ENCODE measurements at places on chromosomes 1 and 21.

GRCh38 chr1:235838021-235838420 lies 28.7 kb downstream of the LYST start:
- no peak for DNase-seq

DNA sequence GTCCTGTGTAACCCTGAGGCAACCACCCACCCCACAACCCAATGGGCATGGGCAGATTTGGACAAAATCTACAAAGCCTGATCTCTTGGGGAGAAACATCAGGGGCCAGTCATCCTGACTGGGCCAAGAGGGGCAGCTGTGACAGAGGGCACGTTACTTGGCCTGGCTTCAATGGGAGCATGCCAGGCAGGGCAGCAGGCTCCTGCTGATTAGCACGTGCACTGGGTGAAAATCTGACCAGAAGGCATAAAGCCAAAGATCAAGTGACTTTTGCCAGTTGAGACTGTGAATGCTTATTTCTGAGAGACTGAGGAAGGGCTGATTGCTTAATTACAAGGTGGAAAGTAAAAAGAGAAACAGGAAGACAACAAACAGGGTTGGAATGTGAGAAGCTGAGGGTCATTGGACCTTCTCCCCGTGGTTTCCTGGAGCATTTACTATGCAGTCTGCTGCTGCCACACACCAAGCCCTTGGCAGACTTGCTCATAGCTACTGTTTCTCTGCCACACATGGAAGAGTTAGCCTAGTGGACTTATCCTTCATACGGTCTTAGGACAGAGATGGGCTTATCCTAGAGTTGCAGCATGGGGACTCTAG lies 39.8 kb upstream of the TNR start:
- DNase-seq, result no peak

DNA sequence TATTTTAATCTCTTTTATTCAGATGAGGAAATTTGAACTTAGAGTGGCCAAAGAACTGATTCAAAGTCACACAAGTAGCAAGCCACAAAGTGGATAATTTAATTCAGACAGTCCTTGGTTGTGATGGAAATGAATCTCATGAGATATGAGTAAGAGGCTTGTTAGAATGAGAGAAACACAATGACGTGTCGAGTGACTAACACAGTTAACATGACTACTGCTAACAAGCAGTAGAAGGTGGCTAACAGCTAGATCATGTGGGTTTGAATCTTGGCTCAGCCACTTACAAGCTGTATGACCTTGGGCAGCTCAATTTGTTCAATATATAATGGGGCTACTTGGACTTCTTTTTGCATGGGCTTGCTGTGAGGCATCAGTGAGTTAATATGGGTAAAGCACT lies 104.5 kb upstream of the LMO4 start:
- DNase-seq, result no peak

- no peak for DNase-seq
Observed at GRCh38 chr21:41600961-41601572, 93.1 kb upstream of the TMPRSS2 start.

GRCh38 chr1:155300024-155300423 lies 1.2 kb downstream of the PKLR start:
- DNase-seq, result no peak
